ENCODE measurements at places on chromosomes 5 and 9.

DNA sequence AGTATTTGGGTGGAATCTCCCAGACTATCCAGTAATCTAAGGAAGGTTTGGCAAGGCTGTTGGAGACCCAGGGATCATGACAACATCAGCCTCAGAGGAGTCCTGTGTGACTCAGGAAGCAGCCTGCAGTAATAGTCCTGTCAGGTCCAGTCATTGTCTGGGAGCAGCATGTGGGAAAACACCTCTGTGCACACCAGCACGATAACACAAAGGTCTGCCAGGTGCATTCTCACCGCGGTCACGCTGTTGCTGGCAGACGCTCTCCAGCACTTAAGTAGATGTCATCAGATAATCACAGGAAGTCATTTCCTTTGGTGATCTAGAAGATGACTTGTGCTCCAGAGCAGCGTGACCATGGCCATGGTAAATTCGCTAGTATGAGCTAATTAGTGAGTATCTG lies 99.2 kb upstream of the IQGAP2 start:
- no peak for DNase-seq

DNA sequence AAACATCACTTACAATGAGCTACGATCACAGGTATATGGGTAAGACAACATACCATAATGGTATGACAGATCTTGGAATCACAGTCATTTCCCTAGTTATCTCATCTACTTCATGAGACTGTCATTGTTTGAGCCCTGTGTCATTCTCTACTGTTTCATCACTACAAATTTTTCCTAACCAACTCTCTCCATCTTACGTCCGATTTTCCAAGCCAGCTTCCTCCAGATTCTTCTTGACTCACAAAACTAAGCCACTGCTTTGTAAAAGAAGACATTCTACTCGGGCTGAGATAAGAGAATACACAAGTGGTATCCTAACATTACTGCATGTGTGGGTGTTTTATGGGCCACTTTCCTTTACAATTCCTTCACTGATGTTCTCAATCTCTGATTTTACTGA lies 49.6 kb downstream of the SERINC5 start:
- no peak for DNase-seq

- DNase-seq = no peak
Observed at GRCh38 chr5:148542812-148543211, 111.5 kb downstream of the HTR4 start.

DNA sequence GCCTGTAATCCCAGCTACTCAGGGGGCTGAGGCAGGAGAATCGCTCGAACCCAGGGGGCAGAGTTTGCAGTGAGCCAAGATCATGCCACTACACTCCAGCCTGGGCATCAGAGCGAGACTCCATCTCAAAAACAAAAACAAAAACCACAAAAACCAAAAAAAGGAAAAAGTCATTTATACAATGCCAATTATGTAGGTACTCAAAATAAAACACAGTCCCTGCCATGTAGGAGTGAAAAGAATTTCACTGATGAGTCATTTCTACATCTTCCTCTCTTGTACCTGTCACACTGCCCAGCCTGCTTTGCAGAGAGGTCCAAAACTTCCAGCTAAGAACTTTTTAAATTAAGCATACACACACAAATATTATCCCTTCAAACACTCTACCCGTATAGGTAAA lies 215.8 kb downstream of the EPB41L4A start:
- no peak for DNase-seq

- DNase-seq = no peak
Observed at GRCh38 chr9:94937214-94937903, 210.9 kb downstream of the AOPEP start.

GRCh38 chr5:158807946-158808345 lies 291.8 kb downstream of the EBF1 start:
- DNase-seq = no peak

DNA sequence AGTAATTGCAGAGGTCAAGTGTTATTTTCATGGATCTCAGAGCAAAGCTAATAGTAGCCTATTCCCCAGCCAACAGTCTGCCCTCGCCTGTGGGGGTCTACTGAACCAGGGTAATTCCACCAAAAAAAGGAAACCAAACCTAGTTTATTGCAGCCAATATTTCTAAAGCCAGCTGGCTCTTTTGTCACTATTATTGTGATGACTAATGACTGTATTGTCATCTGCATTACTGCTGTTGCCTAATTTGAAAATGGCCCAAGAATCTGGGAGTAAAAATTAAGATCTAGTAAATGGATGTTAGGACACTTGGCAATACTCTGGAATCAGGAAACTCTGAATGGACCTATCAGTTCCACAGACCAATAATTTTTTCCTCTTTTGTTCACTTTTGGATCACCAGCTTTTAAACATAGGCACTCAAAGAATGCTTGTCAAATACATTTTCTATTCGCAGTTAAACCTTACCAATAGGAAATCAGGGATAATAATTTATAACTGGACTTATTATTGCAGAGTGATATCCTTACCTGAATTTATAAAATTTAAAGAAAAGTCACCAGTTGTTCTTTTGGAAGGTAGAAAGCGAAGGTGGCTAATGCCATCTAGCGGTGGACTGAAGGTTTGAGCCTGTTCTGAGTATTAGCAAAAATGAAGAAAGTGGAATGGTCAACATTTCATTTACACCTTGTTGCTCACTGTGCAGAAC lies 69.2 kb downstream of the SYK start:
- DNase-seq = no peak

- DNase-seq = no peak
Observed at GRCh38 chr5:89723907-89724306, 685.6 kb downstream of the CETN3 start.

GRCh38 chr9:133141833-133142595 lies 21.0 kb upstream of the RALGDS start:
- DNase-seq = no peak

DNA sequence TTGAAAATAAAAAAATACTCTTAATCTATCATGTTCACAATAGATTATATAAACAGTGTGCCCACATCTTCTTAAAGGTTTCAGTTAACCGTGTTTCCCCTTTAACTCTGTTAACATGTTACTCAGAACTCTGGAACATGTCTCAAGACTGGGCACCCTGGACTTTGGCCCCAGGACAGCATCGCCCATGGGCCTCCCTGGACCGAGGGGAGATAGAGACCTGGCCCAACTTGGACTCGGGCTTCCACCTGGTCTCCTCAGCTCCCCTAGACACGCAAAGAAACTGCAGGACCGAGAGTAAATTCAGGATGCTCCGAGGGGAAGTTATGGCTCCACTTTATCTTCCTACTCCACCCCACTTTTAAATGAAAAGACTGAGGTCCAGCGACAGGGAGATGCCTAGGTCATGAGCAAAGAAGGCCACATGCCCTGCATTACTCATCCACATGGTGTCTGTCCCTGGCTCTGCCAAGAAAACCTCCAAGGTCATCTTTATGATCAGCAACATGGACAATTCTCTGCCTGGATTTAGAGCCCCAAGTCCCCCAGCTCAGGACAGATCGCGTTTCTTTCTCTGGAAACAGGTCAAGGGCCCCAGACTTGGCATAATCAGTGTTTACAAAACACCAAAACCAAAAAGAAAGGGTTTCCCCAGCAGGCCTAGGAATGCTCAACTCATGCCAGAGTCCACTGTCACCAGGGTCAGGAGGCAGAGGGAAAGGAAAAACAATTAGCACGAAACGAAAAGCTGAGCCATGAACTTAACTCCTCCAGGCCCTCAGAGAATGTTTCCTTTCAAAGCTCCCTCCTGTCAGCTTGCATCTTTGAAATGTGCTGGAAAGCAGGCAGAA lies 17.4 kb downstream of the GPX3 start:
- no peak for DNase-seq

GRCh38 chr5:59792983-59793585 lies 100.4 kb downstream of the PDE4D start:
- DNase-seq = no peak

- no peak for DNase-seq
Observed at GRCh38 chr9:98168941-98169488, 23.4 kb downstream of the CORO2A start.

DNA sequence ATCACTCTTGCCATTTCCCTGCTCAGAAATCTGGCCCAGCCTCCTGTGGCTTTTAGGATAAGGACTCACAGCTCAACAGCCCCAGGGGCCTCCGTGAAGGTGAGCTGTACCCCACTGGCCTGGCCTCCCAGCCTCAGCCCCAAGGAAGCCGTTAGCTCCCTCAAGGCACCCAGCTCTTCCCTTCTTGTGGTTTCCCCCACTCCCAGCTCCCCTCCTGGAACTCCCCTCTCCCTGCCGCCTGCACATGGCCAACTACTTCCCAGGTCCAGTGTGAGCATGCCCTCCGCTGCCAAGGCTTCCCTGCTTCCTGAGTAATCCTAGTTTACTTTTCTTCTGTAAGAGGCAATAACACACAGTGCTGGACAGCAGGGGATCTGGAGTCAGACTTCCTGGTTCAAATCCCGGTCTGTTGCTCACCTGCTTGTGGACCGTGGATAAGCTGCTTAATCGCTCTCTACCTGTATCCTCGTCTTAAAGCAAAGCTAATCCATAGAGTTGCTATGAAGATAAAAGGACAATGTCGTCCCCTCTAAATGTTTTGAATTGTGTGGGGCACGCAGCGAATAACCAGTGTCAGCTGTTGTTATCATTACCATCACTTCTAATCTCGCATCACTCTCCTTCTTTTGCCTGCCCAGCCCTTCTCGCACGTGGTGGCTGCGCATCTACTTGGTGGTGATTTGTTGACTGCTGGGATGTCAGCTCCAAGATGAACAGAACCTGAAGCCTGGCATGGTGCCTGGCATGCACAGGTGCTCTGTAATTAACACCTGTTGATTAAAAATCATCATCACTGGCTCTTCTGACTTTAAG lies 86.6 kb downstream of the C5orf15 start:
- DNase-seq = no peak
